Stimulated activated CD8-positive, alpha-beta memory T cell treated with anti-CD3 and anti-CD28 coated beads, Interleukin-4, amount 100 ng/mL, for 4 hours (primary cell): ENCODE measurements at places on chromosomes 3 and 15.

GRCh38 chr3:127473244-127474024 lies 117.1 kb downstream of the TPRA1 start:
- no peak for DNase-seq

- no peak for DNase-seq
Observed at GRCh38 chr15:89785064-89785773, 9.1 kb downstream of the MESP2 start.

DNA sequence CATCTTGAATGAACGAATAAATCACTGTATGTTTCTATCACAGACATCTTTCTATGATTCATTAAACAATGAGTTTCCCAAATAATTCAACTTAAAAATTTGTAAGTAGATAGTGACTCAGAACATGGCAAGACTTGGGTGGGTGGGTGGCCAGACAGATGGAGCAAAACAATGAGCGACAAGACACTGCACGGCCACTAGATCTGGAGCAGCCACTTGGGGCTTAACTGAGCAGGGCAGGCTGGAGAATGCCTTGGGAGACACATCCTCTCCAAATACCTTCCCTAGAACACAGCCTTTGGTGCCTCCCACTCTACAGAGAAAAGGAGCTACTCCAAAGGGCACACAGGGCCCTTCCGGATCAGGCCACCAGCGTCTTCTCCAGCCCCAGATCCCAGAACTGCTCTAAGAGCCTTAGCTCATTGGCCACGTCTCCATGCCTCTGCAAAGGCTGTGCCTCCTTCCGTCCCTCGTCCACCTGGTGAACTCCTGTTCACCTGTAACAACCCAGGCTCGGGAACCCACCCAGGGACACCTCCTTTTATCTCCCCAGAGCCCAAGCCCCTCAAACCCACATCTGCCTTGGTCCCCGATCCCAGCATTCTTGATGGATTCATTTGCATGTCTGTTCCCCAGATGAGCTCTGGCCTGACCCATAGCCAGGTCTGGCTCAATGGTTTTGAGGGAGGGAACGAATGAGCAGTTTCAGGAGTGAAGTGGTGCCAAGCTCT lies 134.9 kb upstream of the IQSEC1 start:
- DNase-seq = no peak

DNA sequence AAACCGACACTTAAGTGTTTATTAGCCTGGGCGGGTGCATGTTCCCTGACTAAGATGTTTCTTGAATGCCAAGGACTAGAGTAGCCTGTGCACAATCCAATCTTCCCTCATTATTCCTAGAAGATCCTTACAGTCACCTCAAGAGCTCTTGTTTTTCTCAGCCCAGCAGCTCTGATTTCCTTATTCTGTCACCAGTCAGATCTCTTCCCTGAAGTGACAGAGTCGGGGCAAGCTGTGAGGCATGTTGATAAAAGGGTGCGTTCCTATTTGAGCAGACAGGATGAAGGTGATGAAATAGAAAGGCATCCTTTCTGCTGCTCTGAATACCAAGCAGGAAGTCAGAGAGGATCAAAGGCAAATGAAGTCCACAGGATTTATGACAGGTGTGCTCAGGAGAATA lies 125.6 kb upstream of the MCTP2 start:
- DNase-seq = no peak

DNA sequence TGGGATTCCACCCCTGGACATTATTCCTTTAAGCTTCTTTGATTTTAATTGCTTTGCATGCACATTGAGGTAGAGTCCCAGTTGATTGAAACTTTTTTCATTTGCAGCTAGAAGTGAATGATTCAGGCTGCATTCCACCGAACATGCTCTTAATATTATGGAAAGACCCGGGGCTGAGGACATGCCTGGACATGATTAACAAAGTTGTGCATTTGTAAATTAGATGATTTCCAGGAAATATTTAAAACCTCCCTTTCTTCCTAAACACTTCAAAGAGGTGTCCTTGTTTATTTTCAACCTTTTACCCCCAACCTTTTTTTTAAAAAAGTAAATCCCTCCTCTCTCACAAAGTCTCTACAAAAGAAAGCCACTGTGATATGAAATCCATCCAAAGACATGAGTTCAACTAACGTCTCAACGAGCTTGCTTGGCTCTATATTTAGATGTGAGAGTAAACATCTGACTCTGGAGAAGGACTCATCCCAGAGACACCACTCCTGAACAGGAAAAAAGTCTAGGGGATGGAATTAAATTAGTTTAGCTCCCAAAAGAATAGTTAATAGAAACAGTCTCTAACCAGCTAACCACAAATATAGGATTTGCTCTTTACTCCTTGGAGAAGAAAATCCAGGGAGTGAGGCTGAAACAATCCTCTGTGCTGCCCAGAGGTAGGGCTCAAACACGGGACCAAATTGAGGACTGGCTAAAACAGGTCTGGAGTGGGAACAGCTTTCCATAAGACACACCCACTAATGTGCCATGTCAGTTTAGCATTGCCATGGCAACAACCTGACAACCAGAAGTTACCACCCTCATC lies 83.1 kb downstream of the XXYLT1 start:
- no peak for DNase-seq

- no peak for DNase-seq
Observed at GRCh38 chr3:123562547-123562946, 22.3 kb downstream of the HACD2 start.

DNA sequence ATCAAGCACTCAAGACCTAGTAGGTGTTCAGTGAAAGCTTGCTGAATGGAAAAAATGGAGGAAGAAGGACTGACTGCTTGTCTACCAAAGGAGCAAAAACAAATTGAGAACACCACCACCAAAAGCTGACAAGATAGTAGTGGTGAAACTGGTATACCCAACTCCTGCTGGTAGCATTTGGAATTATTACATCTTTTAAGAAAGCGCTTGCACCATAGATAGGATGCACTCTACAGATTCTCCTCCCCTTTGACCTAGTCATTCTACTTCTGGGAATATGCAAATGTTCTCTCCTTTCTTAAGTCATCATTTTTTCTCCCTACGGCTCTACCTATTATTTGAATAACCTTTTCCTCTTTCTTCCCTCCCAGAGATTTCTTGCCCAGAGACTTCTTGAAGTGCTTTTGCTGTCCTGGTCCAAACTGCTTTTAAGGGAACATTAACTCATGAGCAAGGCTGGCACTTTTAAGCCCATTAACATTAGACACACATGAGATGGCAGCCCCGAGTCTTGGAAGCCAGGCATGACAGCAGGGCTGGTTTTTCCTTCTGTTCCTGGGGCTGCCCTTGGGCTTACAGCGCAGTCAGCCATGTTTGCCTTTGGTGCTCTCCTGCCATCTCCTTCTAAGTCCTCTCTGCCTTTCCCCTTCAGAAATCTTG lies 75.0 kb upstream of the TLE3 start:
- DNase-seq = no peak

GRCh38 chr3:29718661-29719065 lies 437.8 kb downstream of the RBMS3 start:
- DNase-seq = no peak

DNA sequence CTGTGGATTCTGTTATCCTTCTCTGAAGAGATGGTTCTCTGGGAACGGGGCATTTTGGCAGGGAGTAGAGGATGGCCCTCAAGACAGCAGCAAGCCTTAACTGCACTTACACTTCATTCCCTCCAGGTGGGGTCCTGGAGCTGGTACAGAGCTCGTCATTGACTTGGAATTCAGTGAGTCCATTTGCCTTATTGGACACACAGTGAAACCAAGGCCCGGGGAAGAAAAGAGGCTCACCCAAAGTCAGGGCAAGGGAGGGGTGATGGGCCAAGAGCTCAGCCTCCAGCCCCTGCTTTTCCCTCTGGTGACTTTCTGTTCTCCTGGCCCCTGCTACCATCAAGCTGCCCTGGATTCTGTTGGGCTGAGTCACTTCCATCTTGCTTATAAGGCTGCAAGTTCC lies 125.6 kb downstream of the ETFA start:
- DNase-seq = no peak

DNA sequence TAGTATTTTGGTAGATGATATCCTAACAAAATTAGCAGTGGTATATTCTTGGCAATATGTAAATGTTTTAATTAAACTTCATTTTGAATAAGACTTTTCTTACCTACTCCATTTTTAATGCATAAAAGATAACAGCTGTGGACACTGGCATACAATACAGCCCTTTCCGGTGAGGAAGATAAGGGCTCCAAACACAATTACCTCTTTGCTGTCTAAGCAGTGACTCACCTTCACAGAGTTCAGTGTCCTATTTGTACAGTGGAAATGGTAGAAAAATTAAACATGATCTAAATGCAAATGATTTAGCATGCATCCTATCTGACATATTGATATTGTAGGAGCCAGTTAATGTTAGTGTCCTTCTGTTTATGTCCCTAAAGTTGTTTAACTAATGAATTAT lies 969.4 kb downstream of the PLOD2 start:
- DNase-seq = no peak

DNA sequence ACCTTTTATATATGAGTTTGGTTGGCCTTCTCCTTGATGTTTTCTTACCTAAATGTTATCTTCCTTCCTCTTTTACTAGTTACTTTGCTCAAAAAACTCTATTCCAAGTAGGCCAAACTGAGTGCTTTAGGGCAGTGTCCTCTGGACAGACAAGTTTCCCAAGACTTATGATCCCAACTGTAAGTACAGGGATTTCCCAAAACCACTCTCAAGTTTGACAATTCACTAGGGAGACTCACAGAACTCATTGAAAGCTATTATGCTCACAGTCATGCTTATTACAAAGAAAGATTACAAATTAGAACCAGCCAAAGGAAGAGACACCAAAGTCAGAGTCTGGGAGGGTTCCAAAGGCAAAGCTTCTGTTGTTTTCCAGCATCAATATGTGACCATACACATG lies 534.2 kb upstream of the ALCAM start:
- no peak for DNase-seq

DNA sequence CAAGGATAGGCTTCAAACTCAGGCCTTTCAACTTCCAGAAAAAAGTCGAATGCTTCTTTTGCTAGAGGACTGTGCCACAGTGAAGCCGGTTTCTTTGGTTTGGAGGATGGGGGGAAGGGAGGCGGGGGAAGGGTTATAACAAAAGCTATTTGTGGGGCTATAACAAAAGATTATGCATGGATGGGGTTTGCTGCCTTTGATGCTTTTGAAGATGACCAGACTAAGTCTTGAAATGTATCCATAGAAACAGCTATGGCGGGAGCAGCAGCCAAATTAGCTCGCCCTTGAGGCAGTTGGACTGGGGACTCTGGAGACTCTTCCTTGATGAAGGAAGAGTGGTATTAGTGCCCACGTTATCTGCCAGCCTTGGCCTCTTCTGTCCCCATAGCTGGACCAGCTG lies 47.5 kb downstream of the SRGAP3 start:
- DNase-seq = no peak

GRCh38 chr3:197088370-197088769 lies 58.8 kb upstream of the MELTF start:
- no peak for DNase-seq
